Ascending aorta (tissue), 2 donors: ENCODE measurements at places on chromosomes 7 and 10. TPM values are rescaled to one million over a fixed set of nuclear protein-coding genes. Genes with fewer than 3 reads are reported as not detected.

- DNase-seq, result no peak
Measured at GRCh38 chr7:151064454-151064853, 5.1 kb downstream of the SLC4A2 start.

DNA sequence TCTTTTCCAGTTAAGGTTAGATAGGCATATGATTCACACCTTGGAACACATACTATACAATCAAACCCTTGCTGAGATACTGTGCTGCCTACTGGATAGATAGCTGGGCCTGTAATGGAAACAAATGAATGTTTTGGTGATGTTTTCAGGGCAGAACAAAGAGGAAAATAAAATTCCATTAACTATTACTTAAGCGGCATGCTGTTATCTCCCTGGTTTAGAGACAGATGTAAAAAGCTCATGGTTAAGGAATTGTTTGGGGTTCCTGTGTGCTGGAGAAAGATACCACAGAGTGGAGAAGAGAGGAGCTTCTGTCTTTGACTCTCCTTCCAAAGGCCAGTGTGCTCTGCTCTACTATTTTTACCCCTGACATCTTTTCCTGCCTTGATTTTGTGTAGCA, 341.1 kb downstream of the PLXDC2 start:
- no peak for DNase-seq

AASS gene
- 34.3 TPM for total RNA-seq

MEOX2 gene
- total RNA-seq, result 35.0 TPM

PDE6C gene
- total RNA-seq, result not detected

DNA sequence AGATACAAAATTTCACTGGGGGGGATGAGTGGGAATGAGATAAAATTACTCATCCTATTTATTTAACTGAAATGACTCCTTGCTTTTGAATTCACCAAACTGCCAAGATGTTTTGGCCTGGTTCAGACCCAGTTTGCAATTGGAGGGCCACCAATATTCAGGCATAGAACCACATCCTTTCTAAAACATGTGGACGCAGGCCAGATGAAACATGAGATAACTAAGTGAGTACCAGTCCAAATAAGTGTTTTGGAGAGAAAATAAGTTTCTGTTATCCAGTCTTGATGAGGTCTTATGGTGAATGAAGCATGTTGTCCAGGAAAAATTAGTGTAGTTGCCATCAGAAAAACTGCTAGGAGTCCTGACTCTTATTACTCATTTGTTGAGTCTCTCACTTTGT, 36.3 kb upstream of the PDK4 start:
- DNase-seq, result no peak

GRCh38 chr7:47179812-47180515, 401.9 kb downstream of the TNS3 start:
- no peak for DNase-seq

DNA sequence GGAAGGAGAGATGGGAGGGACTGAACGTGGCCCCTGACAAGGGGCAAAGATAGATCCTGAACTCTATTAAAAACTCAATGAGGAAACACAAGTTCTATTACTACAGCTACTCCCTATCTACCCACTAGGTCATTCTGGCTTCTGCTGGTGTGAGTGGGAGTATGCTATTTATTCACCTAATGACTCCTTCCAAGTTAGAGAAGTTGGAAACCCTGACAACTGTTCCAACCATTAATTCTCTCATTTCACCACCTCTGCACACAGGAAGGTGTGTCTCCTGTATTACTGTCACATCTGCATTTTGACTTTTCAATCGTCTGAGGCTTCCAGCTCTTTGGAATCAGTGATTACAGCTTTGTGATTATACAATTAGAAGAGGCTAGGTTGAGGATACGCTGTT, 169.4 kb upstream of the ADO start:
- no peak for DNase-seq

GRM3 gene
- not detected for total RNA-seq
